ENCODE measurements at places on chromosomes 3 and 15.

DNA sequence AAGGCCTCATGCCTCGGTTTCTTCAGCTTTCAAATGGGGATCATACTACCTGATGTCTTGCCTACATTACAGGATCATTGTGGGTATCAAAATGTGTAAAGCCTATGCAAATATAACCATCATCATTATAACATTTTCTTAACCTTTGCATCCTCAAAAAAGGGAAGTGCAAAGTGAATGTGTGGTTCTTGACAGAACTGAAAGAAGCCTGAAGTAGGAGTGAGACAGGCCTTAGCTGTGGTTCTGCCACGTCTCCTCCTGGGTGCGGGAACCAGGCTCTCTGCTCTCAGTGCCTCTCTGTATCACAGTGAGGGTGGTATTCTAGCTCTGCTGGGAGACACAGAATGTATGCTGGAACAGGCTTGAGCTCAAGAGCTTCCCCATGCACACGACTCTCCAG, 316.9 kb upstream of the ICE2 start:
- no peak for DNase-seq

DNA sequence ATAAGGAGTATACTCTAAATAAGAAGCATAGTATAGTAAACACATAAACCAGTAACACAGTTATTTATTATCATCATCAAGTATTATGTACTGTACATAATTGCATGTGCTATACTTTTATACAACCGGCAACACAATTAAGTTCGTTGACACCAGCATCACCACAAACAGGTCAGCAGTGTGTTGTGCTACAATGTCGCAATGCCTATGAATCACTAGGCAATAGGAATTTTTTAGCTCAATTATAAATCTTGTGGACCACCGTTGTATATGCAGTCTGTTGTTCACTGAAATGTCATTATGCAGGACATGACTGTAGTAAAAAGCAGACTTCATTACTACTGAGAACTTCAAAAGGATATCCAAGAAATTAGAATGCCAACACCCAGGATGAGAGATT, 177.0 kb downstream of the PDCD6IP start:
- DNase-seq: no peak

GRCh38 chr15:80010131-80010673, 39.2 kb upstream of the BCL2A1 start:
- DNase-seq: no peak

- no peak for DNase-seq
Observed at GRCh38 chr3:140529096-140529495, 148.8 kb upstream of the TRIM42 start.

DNA sequence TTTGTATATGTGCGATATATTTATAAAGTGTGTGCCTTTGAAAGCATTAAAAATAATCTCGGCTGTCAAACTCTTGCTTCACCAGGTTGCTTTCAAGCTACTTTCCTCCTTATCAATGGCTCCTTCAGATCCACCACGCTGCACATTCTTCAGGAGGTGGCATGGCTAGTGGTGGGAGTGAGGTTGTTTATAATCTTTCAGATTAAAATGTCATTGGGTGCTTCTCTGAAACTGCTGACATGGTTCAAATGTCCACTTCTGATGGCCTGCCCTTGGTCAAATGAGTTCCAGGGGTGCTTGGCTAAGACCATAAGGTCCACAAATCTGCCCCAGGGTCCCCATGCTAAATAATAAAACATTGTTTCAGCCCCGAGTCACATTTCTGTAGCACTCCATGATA, 36.7 kb downstream of the ARHGAP31 start:
- no peak for DNase-seq

DNA sequence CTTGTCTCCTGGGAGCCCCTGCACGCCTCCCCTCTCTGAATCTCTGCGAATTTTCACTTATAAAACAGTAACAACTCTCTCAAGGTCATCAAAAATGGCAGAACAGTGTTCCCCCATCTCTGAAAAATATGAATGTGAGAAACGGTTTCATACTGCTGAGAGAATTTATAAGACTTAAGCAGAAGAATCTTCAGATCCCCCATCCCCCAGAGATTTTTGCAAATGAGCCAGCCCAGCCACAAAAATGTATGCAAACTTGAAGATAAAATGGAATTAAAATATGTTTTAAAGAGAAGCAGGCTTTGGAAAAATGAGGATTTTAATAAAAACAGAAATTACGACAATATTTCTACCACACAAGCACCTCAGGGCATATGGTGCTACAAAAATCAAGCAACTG, 173.0 kb downstream of the STT3B start:
- DNase-seq: no peak

DNA sequence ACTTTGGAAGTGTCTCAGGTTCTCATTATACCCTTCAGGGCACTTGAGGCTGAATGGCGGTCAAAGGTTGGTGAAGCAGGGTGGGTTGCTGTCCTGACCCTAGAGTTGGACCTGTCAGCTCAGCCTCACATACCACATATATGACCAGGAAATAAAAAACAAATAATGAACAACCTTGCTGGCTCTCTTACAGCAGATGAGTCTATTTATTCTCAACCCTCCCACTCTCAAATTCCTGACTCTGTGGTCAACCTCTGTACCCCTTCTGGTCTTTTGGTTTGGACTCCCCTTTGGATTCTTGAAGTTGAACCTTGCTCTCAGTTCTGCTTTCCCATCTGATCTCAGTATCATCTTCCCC, 16.9 kb downstream of the PPP2R3A start:
- no peak for DNase-seq

DNA sequence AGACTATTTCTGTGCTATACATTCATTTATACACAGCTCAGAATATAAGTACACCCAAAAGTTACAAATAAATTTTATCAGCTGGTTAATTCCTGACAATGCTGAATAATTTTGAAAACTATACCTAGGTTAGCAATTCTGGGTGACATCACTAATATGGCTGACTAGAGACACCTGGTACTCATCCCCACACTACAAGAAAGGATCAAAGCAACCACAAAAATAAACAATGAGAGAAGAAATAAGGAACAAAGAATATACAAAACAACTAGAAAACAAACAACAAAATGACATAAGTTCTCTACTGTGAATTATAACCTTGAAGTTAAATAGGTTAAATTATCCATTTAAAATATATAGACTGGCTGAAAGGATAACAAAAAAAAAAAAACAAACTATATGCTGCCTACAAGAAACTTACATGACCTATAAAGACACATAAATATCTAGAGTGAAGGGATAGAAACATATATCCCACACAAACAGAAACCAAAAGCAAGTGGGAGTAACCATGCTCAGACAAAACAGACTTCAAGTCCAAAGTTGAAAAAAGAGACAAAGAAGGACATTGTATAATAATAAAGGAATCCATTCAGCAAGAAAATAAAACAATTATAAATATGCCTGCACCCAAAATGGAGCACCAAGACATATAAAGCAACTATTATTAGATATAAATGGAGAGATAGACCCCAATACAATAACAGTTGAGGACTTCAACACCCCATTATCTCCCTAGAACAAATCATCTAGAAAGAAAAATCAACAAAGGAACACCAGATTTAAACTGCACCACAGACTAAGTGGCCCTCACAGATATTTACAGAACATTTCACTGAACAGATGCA, 57.8 kb downstream of the IMPG2 start:
- DNase-seq: no peak

Measured in HAP-1 (cell line).